AG20443 (cell line): ENCODE measurements at places on chromosomes 7 and 10.

DNA sequence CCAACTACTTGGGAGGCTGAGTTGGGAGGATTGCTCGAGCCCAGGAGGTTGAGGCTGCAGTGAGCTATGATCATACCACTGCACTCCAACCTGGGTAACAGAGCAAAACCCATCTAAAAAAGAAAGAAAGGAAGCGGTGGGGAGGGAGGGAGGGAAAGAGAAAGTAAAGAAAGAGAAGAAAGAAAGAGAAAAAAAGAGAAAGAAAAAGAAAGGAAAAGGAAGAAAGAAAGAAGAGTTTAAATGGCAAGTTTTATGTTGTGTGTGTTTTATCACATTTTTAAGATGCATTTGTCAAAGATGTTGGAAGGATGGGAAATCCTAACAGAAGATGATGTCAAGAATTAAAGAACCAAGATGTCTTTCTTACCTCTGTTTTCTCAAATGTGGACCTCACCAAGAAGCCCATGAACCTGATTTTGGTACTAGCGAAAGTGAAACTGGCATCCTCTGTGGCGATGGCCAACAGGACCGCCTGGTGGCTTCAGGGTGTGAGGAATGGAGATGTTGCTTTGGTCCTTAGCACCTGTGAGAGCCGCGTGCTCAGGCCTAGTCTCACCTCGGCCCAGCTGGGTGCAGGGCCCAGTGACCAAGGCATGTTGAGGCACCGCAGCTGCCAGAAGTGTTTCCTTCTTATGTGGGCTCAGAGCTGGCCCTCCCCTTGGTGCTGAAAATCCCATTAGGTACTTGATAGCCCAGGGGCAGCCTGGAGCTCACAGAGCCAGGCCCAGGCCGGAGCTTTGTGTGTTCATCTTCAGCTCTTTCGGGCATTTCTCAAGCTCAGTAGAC is 9.8 kb downstream of the UCMA start:
- no peak for DNase-seq

GRCh38 chr10:88875081-88875480 is 5.0 kb upstream of the STAMBPL1 start:
- DNase-seq: no peak

DNA sequence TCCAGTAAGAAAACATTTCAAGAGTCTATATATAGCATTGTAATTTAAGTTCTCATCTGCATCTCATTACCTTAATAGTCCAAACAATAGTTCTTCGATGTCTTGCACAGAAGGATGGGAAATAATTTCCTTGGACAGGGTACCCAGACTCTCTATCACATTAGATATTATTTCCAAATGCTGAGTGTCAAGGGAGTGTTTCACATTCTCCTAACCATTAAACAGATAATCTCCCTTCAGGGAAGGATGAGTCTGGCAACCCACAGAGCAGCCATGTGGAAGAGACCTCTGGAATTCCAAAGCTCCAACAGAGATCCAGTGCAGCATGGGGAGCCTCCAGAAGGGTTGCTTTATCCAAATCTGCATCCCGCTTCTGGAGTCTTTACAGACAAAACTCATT is 89.6 kb downstream of the FZD1 start:
- DNase-seq: no peak

DNA sequence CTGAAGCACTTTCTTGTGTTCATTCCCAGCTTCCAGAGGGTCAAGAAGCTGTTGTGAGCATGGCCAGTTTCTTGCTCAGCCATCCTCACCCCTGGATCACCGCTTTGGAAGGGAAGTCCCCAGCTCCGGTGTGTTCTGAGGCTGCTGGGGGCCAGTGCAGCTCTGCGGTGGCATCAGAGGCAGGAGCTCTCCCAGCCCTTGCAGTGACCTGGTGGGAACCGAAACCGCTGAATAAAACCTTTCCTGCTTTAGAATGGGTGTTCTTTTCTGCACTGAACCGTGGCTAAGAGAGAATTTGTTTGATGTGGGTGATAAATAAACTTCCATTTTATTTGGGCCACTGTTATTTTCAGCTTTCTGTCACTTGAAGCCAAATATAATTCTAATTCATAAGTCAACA is 450.9 kb upstream of the VSTM2A start:
- DNase-seq: no peak
